ENCODE measurements at places on chromosomes 4 and X. TPM values are rescaled to one million over a fixed set of nuclear protein-coding genes. Genes with fewer than 3 reads are reported as not detected.

DNA sequence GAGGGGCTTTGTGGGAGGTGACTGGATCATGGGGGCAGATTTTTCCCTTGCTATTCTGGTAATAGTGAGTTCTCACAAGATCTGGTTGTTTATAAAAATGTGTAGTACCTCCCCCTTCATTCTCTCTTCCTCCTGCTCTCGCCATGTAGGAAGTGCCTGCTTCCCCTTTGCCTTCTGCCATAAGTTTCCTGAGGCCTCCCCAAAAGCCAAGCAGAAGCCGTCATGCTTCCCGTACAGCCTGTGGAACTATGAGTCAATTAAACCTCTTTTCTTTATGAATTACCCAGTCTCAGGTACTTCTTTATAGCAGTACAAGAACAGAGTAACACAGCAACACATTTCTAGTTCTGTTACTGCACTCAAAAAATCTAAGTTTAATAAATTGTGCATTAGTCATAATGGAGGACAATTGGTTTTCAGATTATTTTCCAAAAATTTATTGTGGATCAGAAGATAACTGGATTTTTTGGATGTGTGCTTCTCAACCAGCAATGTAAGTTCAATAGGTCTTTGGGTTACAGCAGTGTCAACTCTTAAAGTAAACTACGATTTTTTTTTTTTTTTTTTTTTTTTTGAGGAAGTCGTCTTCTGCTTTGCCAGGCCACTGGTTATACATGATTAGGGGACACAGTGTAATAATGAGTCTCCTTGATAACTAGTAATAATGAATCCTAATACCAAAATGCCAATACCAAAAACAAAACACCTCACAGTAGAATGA is 69.9 kb downstream of the CHIC2 start:
- no peak for DNase-seq

DNA sequence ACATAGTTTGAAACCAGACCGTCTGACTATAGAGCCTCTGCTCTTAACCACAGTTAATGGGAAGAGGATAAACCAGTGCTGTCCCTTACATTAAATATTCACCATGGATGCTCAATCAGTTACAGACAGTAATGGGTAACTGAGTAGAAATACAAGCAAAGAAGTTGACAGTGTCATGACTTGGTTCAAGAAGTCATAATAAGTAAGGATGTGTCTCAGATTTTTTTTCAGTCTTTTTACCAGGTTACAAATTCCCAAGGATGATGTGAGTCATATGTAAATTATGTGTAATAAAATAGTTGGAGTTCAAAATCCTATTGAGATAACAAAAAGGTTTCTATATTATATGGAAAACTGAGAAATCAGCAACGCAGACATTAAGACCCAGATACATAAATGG is 31.1 kb downstream of the ZCCHC4 start:
- DNase-seq = peak; percentile 23

DNA sequence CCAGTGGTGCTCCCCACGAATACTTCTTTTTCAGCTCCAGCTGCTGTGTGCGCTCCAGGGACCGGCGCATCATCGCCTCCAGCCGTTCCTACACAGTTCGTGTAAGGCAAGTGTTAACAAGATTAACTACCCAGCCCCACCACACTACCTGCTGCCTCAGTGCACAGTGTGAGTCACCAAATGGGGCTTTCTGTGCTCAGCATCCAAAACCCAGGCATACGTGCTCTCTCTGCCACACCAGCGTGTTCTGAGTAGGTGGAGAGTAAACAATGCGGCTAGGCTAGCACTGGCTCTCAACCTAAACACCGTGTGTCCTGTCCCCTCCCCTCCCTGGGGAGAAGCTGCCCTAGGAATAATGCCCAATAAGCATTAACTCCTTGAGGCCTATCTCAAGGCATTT is 60.0 kb downstream of the MAP7D2 start:
- no peak for DNase-seq

MAP3K15 gene
- polyA plus RNA-seq = 0.30 TPM

DNA sequence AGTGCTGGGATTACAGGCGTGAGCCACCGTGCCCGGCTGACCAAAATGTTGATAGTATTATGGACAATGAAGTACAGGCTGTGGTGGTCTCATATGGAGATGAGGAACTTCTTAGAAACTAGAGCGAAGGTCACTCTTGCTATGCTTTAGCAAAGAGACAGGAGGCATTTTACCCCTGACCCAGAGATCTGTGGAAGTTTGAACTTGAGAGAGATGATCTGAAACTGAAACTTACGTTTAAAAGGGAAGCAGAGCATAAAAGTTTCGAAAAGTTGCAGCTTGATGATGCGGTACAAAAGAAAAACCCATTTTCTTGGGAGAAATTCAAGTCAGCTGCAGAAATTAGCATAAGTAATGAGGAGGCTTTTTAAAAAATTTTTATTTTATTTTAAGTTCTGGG is 8.5 kb upstream of the CTAG2 start:
- no peak for DNase-seq

NLGN4X gene
- polyA plus RNA-seq = 7.2 TPM

DNA sequence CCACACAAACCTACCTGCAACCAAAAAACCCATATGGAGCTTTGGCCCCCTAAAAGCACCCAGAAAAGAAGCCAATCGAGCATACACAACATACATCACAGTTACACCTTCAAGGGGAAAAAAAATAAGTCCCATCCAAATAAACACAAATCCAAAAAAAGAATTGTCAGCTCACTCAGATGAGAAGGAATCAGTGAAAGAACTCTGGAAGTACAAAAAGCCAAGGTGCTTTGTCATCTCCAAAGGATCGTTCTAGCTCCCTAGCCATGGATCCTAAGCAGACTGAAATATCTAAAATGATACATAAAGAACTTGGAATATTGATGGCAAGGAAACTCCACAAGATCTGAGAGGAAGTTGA is 119.2 kb downstream of the NEK1 start:
- DNase-seq = no peak

HEPH gene
- polyA plus RNA-seq = 200 TPM

ZAR1 gene
- 0.03 TPM for polyA plus RNA-seq

DNA sequence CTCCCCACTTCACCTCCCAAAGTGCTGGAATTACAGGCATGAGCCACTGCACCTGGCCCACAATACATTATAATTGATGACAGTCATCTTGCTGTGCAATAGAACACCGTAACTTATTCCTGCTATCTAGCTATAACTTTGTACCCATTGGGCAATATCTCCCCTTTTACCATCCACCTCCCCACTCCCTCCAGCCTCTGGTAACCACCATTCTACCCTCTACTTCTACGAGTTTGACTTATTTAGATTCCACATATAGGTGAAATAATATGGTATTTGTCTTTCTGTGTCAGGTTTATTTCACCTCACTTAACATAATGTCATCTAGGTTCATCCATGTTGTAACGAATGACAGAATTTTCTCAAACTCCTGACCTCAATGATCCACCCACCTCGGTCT is 8.2 kb upstream of the TEX11 start:
- DNase-seq = no peak

- no peak for DNase-seq
Observed at GRCh38 chr4:137524725-137525369, 7.4 kb downstream of the PCDH18 start.

GRCh38 chr4:67687636-67688035 is 13.3 kb downstream of the UBA6 start:
- DNase-seq = no peak

- DNase-seq = no peak
Observed at GRCh38 chrX:136794080-136794479, 13.3 kb upstream of the ARHGEF6 start.

IL13RA2 gene
- polyA plus RNA-seq = 0.27 TPM

USP27X gene
- polyA plus RNA-seq = 6.5 TPM

DNA sequence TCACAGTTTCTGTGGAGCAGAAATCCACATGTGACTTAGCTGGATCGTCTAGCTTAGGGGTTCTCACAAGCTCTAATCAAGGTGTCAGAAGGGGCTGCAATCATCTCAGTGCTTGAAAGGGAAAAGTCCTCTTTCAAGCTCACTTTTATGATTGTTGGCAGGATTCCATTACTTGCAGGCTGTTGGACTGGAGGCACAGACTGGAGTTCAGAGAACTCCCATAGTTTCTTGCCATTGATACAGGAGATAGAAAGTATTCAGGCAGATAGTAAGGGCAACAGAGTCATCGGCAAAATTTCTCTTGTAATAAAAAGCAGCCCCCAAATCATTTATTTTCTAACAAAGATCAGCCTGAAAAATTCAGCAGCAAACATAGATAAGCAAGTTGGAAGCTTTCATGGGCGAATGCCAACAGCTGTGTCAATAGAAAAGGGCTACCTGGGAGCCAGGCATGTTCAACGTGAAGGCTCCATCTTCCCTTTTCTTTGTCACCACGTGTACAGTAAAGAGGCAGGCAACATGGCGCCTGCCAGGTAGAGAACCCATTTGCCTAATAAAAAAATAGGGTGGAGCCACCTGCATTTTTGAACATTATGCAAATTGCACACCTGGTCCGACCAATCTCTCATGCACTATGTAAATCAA is 64.4 kb downstream of the CXCL13 start:
- DNase-seq = peak; percentile 94

- no peak for DNase-seq
Observed at GRCh38 chr4:165489786-165490185, 111.0 kb downstream of the CPE start.

DNA sequence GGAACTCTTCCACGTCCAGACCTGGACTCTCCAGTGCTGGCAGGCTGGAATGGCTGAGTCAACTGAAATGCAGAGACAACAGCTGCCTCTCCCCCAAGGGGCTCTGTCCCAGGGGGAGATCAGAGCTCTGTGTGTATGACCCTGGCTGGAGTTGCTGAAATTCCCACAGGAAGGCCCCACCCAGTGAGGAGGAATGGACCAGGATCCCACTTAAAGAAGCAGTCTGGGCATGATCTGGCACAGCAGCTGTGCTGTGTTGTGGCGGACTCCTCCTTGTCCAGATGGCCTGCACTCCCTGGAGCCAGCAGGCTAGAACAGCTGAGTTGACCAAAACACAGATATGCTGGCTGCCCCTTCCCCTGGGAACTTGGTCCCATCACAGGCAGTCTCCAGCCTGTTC is 25.4 kb downstream of the C4orf17 start:
- peak; percentile 16 for DNase-seq

- no peak for DNase-seq
Observed at GRCh38 chr4:5883916-5884315, 9.0 kb downstream of the CRMP1 start.

C1QTNF7 gene
- 3.1 TPM for polyA plus RNA-seq

- no peak for DNase-seq
Observed at GRCh38 chr4:7897811-7898210, 41.9 kb downstream of the AFAP1 start.

MAGEE2 gene
- 0.37 TPM for polyA plus RNA-seq

CCSER1 gene
- 9.5 TPM for polyA plus RNA-seq

DNA sequence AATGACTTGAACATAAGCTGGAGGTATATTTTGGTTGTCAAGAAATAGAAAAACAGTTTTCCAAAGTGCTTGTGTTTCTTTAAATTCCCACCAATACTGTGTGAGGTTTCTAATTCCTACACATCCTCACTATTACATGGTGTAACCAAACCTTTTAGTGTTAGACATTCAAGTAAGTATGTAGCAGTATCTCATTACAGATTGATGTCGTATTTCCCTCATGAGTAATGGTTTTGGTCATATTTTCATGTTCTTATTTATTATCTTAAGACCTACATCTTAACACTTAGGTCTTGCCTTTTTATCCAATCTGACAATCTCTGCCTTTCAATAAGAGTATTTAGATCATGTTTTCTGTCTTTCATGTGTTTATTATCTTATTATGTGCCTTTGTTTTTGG is 253.7 kb upstream of the ANXA10 start:
- no peak for DNase-seq

DNA sequence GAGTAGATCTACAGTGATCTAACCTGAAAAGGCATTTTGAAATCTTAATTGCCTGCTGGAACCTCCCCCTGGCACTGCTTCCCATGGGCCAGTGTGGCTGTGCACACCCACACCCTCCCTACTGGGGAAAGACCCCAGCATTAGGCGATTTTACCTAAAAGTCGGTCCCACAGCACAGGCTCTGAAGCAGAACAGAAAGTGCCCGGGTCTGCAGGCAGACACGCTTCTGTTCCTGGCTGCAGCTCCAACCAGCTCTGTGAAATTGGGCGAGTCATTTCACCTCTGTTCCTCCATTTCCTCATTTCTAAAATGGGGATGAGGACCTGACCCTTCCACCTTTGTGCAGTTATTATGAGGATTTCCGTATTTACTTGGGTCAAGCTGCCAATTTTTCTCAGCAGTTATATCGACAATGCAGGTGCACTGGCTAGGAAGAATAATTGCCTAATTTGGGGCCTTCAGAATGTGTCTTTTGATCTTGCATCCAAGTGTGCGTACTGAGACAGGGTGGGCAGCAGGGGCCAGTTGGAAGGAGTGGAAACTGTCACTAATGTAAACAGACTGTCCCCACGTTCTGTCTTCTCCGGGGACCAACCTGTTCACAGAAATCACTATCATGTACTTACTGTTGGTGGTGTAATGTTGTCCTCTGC is 7.1 kb downstream of the KLF3 start:
- peak; percentile 43 for DNase-seq

DNA sequence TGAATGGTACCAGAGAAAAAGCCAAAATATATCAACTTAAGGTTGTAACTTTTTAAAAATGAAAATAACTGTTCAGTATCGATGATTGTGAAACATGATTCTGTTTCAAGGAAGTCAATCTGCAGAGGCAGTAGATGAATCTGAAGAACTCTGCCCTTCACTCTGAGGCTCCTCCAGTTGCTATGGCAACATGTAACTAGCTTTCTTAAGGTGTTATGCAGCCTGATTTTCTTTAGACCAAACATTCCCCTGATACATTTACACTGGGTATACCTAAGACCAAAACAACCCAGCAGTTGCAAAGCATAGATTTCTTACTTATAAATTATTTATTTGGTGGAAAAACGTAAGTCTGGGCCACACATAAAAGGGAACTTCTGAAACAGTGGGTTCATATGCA is 133.6 kb upstream of the RASGEF1B start:
- peak; percentile 44 for DNase-seq

- no peak for DNase-seq
Observed at GRCh38 chr4:129446074-129446473, 350.1 kb downstream of the C4orf33 start.

DNA sequence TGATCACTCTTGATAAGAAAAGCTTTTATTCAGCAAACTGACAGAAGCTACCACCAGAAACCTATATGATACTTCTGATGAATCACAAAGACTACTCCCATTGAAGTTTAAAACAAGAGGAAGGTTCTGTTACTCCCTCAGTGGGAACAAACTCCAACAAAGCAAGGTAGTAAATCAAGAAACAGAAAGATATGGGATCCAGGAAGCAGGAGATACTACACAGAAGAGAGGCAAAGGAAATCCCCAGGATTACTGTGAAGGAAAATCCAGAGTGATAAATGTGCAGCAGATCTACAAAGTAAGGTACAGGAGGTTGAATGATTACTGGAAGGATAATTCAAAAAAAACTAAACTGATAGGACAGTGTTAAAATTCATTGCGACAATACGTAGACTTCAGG is 222.4 kb downstream of the HHIP start:
- DNase-seq = no peak

DNA sequence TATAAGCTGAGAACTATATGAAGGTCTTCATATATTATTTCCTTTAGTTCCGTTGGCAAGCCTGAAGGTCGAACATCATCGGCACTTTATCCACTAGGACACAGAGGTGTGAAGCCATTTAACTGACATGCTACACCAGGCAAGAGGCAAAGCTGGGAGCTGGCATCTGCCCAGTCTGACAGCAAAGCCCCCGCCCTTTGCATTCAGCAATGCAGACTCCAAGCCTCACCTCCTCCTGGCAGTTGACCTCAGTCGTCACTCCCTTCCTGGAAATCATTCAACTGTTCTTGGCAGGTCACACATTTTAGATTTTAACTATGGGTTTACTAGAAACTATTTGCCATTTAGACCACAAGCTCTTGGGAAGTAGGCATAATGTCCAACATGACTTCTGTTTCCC is 135.8 kb upstream of the FRG1 start:
- DNase-seq = no peak

PNCK gene
- 128 TPM for polyA plus RNA-seq
